ENCODE measurements at places on chromosomes 5 and 9.

DNA sequence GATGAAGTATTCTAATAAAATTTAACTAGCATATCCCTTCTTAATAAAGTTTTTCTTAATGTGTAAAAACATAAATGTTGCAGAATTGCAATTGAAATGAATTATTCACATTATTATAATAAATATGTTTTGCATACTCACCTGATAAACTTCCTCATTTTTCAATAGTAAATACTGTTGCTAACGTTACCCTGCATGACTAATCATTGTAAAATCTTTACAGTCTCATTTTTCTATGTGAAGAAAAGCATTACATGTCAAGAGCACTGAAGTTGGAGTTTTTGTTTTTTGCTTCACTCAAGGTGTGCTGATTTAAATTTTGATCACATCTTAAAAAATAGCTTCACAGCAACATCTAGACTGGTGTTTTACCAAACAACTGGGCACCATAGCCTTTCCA is 157.2 kb upstream of the CDH18 start:
- no peak for DNase-seq

DNA sequence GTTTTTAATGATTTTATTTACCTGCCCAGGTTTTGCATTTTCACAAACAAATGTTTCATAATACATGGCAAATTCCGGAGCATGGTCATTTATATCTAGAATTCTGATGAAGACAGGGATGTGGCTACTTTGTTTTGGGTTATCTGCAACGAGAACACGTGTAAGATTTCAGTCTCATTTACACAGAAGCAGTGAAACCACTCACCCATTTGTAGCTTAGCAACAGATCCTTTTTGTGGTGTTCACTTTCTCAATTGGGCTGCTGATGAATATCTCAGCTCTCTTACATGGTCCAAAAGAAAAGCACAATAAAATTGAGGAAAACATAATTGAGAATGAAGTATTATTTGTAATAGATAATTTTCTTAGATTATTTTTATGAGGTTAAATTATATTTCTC is 148.6 kb downstream of the CDH9 start:
- no peak for DNase-seq

DNA sequence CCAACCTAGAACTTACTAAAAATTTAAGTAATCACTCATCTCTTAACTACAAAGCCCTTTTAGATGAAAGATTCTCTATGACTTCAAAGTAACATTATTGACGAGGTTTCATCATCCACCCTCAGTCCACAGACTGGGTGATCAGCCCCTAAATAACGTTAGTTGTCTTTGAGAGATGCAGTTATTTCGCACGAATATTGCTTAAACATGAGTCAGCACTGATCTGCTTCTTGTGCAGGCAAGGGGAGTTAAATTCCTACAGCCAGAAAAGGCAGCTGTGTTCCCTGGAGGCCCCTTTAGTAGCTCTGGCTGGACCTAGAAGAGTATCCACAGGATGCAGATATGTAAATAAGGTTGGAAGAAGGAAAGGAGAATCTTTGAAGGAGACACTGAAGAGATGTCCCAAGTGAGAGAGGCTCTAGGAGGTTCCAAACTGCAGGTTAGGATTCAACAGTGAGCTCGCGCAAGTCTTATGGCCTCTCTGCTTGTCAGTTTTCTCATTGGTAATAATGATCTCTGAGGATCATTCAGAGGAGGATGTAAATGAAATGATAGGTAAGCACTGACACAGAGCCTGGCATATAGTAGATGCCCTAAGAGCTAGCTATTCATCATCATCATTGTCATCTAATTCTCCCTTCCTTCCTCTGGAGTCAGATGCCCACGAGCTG is 122.2 kb upstream of the MAN2A1 start:
- DNase-seq, result no peak

DNA sequence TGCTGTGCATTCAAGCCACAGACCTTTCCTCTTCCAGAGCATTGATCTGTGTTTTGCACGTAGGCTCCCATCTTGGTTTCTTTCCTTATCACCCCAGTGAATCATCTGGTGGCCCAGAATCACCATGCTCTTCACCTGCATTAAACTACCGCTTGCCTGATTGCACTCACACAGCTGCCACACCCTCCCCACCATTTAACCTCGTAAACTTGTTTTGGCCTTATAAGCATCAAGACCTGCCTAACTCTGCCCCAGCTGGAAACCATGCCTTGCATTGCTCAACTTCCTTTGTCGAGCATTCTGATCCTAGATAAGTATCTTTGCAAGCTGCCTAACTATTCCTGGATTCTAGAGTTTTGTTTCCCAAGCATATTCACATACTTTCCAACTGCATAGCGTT is 369.6 kb upstream of the SEMA6A start:
- peak; percentile 25 for DNase-seq

DNA sequence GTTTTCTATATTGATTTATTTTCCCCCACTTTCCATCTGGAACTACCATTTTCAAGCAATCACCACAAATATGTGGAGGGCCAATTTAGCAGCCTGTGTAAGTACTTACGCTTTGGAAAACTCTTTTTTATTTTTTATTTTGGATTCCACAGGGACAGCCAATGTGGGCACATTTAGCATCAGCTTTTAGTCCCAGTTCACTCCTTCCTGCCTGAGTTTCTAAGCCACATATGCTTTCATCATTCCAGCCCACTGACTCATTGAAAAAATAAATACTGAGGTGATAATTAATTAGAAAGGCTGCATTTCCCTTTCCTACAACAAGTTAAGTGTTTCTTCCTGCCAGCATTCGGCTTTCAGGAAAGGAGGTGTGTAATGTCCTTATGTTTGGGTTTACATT is 76.8 kb downstream of the TMEM167A start:
- no peak for DNase-seq

DNA sequence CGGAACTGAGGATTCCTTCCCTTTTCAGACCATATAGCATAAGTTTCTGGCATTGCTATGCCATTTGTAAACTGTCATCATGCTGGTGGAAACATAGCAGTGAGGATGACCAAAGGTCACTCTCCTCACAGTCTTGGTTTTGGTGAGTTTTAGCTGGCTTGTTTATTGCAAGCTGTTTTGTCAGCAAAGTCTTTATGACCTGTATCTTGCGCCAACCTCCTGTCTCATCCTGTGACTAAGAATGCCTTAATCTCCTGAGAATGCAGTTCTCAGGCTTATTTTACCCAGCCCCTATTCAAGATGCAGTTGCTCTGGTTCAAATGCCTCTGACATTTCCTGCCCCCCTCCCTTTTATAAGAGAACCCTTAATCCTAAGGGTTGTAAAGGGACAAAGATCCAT is 26.7 kb upstream of the GRIA1 start:
- peak; percentile 30 for DNase-seq

- DNase-seq, result peak; percentile 85
Observed at GRCh38 chr5:145543968-145544367, 291.2 kb downstream of the PRELID2 start.

- no peak for DNase-seq
Observed at GRCh38 chr9:131119600-131119999, 5.8 kb upstream of the NUP214 start.

- no peak for DNase-seq
Observed at GRCh38 chr5:72658761-72659540, 151.7 kb upstream of the ZNF366 start.

- peak; percentile 65 for DNase-seq
Observed at GRCh38 chr5:72324189-72324825, 4.1 kb downstream of the PTCD2 start.

GRCh38 chr5:160699301-160699700 is 152.7 kb downstream of the ATP10B start:
- DNase-seq, result peak; percentile 85

GRCh38 chr5:73174100-73174815 is 1.3 kb downstream of the TMEM174 start:
- no peak for DNase-seq

GRCh38 chr5:37844009-37844408 is 4.2 kb upstream of the GDNF start:
- no peak for DNase-seq

DNA sequence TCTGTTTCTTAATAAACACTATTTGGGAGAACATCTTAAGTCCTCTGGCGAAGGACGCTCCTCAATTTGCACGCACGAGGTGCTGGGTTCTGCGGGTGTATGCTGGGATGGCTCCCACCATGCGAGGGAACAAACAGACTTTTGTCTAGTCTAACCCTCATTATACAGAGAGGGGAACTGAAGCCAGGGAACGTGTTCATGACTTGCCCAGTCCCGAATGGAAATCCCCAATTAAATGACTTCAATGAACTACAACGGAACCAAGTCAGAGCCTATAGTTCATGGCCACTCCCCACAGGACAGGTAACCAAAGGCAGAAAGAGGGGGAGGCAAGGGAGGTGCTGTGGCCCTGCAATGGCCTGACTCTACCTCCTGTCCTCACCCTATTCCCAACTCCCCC is 9.3 kb downstream of the TLE1 start:
- no peak for DNase-seq

DNA sequence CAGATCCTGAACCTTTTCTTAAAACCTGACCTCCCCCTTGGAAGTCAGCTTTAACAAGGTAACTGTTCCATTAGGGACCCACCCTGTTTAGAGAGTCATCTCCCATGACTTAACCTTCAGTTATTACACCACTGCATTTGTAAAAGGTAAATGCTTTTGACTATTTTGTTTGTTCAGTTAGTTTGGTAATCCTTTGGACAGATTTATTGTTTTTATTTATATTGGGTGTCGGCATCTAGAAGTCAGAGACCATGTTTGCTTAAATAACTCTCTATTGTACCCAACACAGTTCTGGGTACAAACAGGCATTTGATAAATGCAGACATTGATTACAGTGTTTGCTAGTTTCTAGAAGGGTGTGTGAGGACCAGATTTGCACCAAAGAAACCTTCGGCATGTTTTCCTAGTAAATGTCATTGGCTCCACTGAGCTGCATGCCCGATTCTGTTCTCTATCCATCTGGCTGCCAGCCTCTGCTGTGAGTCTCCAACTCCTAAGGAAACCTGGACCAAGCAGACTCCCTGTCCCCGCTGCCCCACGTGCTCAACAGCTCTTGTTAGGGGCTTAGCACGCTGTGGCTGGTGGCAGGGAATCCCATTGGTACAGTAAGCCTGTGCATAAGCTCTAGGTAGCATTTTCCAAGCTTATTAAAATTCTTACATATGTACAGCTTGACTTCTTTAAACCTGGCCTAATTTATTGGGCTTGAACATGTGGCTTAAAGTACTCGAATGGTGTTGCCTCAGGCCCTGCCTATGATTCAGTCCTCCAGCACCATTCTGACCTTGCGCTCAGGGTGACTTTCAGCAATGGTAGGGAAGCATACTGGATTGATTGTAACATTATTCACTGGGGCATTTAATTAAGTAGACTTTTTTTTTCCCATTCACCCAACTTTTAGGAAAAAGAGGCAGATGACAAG is 6.6 kb downstream of the PCBD2 start:
- DNase-seq, result no peak

DNA sequence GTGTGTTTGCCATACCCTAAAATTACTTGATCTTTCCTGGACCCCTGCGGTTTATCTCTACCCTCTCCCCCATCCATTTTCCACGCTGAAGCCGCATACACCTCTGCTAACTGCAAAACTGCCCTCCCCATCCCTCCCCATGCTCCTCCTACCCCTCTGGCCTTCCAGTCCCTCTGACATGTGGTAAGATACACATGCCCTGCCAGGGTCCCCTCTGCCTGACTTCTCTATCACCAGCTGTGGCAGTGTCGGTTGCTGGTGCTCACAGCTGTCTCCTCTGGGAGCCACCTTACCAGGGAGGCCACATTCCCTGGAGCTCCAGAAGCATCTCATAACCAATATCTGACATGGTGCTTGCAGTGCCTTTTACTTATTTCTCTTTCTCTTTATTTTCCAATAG is 58.9 kb upstream of the COL15A1 start:
- DNase-seq, result no peak

DNA sequence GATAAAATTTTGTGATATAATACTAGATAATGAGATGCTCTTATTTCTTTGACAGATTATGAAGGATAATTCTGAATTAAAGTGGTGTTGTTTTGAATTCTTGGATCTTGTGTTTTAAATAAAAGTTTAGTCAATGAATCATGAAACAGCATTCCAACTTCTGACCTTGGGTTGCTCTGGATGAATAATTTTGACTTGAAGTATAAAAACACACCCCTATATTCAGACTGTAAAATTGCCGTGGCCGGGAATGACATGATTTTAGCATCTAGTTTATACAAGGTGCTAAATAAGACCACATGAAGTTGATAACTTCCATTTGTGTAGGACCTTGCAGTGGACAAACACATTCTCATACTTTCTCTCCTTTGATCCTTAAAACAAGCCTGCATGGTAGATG is 67.2 kb upstream of the DAP start:
- DNase-seq, result no peak

- DNase-seq, result no peak
Observed at GRCh38 chr9:105887679-105888078, 193.3 kb downstream of the TMEM38B start.

GRCh38 chr5:115602591-115603125 is 379 bp upstream of the TICAM2 start:
- no peak for DNase-seq

DNA sequence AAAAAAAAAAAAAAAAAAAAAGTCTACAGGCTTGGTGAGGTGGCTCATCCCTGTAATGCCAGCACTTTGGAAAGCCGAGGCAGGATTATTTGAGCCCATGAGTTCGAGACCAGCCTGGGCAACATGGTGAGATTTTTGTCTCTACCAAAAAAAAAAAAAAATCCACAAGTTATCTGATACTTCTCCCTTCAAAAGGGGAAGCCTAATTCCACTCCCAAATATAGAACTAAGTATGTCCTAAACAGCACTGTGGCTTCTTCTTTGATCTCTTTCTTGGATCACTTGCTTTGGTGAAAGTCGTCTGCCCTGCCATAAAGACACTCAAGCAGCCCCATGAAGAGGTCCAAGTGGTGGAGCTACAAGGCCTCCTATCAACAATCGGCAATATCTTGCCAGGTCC is 18.8 kb upstream of the STING1 start:
- DNase-seq, result no peak

- no peak for DNase-seq
Observed at GRCh38 chr9:93300585-93301081, 116.7 kb downstream of the WNK2 start.

DNA sequence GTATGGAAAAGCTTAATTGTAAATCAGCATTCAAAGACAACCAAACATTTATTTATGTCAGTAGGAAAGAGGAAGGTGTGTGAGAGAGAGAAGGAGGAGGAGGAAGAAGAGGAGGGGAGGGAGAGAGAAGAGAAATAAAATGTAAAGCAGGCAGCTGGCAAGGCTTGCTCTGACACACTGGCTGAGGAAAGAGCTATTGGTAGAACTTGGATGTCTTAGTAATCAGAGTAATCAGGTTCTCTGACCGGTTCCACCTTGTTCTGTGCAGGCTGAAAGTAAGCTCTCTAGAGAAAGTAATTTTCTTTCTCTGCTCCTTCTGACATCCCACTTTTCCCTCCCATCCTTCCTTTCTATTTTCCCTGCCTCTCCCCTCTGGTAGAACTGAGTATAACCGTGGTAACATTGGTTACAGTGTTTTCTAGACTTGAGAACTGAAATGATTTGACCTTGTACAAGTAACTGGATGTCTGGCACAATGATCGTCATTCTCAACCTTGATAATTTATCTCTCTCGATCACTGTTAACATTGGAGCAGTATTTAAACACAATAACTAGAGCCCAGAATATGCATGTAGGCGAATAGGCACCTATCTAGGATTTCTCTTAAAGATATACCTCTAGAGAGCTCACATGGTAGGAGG is 33.3 kb downstream of the TLE4 start:
- no peak for DNase-seq
